ENCODE measurements at places on chromosomes 16 and 17. TPM values are rescaled to one million over a fixed set of nuclear protein-coding genes. Genes with fewer than 3 reads are reported as not detected.

Gene KRT25
- total RNA-seq = not detected

Gene PMM2
- 91.2 TPM for total RNA-seq

Gene KRT28
- not detected for total RNA-seq

Gene CRHR1
- 0.25 TPM for total RNA-seq

Gene SERPINF2
- 1.6 TPM for total RNA-seq

Gene CACNG1
- 0.11 TPM for total RNA-seq

Gene ANKRD40CL
- total RNA-seq = not detected

Gene CPNE7
- total RNA-seq = 59.4 TPM

Gene EME1
- 15.7 TPM for total RNA-seq

Gene CTCF
- total RNA-seq = 39.2 TPM

Gene RASD1
- 0.69 TPM for total RNA-seq

Gene TMEM92
- total RNA-seq = 26.9 TPM

Gene RNF227
- 2.0 TPM for total RNA-seq

Gene BORCS6
- total RNA-seq = 8.3 TPM

Gene SGF29
- 21.3 TPM for total RNA-seq

Gene SHISA6
- total RNA-seq = not detected

Gene TAF1C
- 32.0 TPM for total RNA-seq

Gene ASGR1
- total RNA-seq = 1.5 TPM

Gene GSDMA
- total RNA-seq = not detected

Gene HAP1
- 1.1 TPM for total RNA-seq

Gene WFIKKN2
- total RNA-seq = not detected

Gene SLC13A2
- total RNA-seq = 0.06 TPM

Gene AOC2
- total RNA-seq = 2.2 TPM

Gene RASL10B
- total RNA-seq = 0.10 TPM

Gene TCAP
- total RNA-seq = 1.0 TPM

Gene TPSD1
- total RNA-seq = not detected

Gene CES4A
- 1.2 TPM for total RNA-seq

Gene NHLRC4
- total RNA-seq = 0.21 TPM

All from A549 treated with DMSO at 1 μM for 4 hours (cell line).